ENCODE measurements at places on chromosomes 2 and 18. TPM values are rescaled to one million over a fixed set of nuclear protein-coding genes. Genes with fewer than 3 reads are reported as not detected.

- no peak for DNase-seq
- H3K27me3 ChIP-seq: no peaks in the 10 kb centered on the region
- no peak overlapping the region for H3K27ac ChIP-seq
- no peaks in the 10 kb centered on the region for H3K36me3 ChIP-seq
- H3K4me1 ChIP-seq: no peaks in the 10 kb centered on the region
- no peak overlapping the region for H3K4me3 ChIP-seq
Observed at GRCh38 chr18:67581178-67581577, 64.7 kb upstream of the DSEL start.

- DNase-seq: no peak
- no peaks in the 10 kb centered on the region for H3K27me3 ChIP-seq
- no peak overlapping the region for H3K4me3 ChIP-seq
- H3K4me1 ChIP-seq: no peaks in the 10 kb centered on the region
- peaks cover 2% of the 10 kb centered on the region for H3K36me3 ChIP-seq
Observed at GRCh38 chr2:43356774-43357173, 130.4 kb upstream of the ZFP36L2 start.

- H3K4me3 ChIP-seq: no peak overlapping the region
- H3K27me3 ChIP-seq: peaks cover 28% of the 10 kb centered on the region
- H3K27ac ChIP-seq: no peak overlapping the region
Observed at GRCh38 chr2:218824004-218824403, 7.6 kb downstream of the PRKAG3 start.

DNA sequence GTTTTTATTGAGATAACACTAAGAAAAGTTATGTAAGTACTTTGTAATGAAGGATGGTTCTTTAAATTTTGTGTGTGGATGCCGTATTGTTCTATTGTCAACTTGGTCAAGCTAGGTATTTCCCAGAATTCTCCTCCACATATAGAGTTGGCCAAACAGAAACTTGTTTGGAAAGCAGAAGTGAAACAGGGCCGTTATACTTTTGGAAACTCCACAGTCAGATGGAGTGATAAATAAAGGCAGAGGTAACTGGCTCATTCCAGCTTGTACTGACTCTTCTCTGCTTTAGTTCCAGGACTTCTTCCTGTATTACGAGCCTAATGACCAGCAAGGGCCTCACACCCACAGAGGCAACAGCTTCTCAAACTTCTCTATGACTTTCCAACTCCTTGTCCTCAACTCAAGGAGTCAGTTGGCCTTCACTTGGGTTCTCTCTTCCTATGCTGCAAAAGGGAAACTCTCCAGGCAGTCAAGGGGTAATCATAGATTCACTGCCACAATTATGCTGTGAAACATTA lies 16.4 kb upstream of the STARD7 start:
- H3K4me3 ChIP-seq: no peak overlapping the region
- peaks cover 5% of the 10 kb centered on the region for H3K36me3 ChIP-seq
- DNase-seq: no peak
- H3K27ac ChIP-seq: no peak overlapping the region

DNA sequence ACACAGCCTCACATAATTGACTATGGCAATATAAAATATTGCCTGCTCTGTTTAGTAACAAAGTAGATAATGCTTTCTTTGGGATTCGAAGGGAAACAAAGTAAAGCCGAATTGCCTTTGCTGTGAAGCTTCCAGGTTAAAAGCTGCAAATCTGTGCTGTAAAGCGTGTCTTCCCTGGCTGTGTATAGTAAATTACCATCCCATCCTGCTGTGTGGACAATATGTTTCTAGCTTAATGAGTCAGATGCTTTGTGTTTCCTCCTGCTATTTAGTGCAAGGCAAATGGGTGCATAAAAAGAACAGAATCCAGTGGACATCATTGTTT lies 265.1 kb downstream of the SOCS6 start:
- no peak overlapping the region for H3K4me3 ChIP-seq
- DNase-seq: no peak
- no peaks in the 10 kb centered on the region for H3K36me3 ChIP-seq
- no peaks in the 10 kb centered on the region for H3K27me3 ChIP-seq

DNA sequence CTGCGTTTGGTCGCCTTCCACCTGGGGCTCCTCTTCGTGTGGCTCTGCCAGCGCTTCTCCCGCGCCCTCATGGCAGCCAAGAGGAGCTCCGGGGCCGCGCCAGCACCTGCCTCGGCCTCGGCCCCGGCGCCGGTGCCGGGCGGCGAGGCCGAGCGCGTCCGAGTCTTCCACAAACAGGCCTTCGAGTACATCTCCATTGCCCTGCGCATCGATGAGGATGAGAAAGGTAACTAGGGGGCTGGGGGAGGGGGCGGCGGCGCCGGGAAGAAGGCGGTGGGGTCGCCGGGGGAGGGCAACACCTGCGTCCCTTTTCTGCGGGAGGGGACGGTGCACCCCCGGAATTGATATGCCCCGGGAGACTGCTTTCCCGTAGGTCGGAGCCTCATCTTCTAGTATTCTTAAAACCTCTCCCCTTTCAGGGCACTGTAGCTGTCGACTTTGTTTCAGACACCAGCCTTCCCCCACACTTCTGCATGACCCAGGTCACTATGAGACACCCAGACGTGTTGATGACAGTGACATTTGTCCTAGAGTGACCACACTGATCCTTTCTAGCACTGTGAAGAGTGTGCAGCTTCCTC lies 755 bp downstream of the SPAST start:
- peak overlapping the region; percentile 90 for H3K27ac ChIP-seq
- no peaks in the 10 kb centered on the region for H3K27me3 ChIP-seq
- peaks cover 22% of the 10 kb centered on the region for H3K4me1 ChIP-seq
- DNase-seq: peak; percentile 41
- peak overlapping the region; percentile 97 for H3K4me3 ChIP-seq
- peaks cover 4% of the 10 kb centered on the region for H3K36me3 ChIP-seq

Gene TRIB2
- total RNA-seq: 5.3 TPM

Gene DYNAP
- total RNA-seq: not detected
